ENCODE measurements at places on chromosomes 3 and 15.

DNA sequence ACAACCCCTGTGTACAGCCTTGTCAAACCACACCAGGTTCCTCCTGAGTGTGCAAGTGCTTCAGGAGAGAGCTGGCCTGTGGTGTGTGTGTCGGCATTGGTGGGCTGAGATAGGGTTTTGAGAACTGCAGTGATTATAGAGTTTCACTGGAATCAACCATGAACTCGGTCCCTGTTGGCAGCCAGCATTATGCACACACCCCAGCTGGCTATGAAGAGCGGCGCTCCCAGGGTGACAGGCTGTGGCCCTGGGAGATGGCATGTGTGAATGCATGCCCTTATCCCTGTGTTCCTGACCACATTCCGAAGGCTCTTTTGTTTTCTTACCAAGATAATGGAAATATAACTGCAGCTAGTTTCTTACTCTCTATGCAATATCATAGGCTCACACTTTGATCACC lies 101.8 kb downstream of the SNRK start:
- no peak for DNase-seq

DNA sequence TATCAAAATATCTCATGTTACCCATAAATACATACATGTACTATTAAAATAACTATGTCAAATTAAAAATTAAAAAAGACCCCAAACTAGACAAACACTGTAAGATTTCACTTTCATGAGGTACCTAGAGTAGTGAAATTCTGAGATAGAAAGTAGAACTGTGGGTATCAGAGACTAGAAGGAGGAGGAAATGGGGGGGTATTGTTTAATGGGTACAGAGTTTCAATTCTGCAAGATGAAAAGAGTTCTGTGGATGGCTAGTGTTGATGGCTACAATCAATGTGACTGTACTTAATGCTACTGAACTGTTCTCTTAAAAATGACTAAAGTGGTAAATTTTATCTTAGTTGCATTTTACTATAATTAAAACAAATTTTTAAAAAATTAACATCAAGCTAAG lies 36.6 kb downstream of the RFX7 start:
- DNase-seq: no peak

- no peak for DNase-seq
Observed at GRCh38 chr3:194093842-194094241, 42.1 kb upstream of the HES1 start.

- no peak for DNase-seq
Observed at GRCh38 chr3:196163666-196164493, 47.3 kb downstream of the ZDHHC19 start.

- DNase-seq: no peak
Observed at GRCh38 chr15:64836023-64836536, 5.6 kb upstream of the PLEKHO2 start.

DNA sequence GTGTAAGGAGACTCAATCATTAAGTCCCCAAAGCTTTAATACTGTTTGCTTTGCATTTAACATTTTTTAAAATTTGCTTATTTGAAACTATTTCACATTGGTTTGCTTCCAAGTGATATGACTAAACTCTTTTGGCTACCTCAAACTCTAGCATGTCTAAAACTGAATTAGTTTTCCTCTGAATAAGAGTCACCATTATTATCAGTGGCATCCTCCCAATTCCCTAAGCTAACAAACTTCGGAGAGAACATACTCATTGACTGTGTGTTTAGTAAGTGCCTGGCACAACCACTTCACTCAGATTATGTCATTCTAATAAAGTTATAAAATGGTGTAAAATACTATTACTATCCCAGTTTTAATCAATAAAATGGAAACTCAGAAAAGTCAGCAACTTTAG lies 21.9 kb downstream of the ATOSA start:
- DNase-seq: no peak

DNA sequence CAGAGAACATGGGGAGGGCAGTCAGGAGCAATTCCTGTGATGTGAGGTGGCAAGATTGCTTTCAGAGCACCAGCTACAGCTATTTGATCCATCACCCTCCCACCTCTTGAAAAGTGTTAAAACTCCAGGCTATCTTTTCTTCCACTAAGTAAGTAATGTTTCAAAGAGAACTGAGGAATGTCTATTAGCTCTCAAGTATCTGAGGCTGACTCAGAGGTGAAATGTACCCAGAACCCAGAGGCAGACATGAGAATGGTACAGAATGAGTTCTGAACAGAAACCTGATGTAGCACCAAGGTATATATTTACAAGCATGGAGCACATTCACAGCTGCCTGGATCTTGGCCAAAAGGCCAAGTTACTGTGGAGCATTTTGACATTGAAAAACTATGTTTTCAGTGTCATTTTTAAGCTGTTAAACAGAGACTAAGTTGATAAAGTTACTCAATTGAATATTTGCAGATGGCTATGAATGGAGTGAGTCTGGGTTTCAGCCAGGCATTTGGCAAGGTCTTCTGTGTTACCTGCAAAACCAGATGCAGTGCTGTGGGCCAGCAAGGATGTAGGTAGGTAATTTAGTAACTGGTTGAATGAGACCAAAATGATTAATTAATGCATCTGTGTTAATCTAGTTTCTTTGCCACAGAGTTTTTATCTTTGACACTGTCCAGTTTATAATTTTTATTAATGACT lies 227.7 kb upstream of the CD96 start:
- DNase-seq: no peak

DNA sequence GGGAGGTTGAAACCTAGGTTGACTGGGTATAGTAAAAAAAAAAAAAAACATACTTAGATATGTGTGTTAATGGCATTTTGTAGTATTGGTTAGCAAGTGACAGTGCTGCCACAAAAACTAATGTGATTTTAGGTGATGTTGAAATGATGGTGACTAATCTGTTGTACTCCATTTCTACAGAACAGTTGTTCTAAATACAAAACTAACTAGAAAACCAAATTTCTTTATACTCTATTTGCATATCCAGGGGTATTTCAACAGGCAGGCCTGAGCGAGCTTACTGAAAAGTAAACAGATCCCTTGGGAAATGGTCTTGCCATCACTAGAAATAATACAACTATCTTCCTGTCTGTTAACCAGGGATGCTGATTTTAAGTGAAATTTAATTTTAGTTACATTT lies 20.5 kb downstream of the TSC22D2 start:
- no peak for DNase-seq

DNA sequence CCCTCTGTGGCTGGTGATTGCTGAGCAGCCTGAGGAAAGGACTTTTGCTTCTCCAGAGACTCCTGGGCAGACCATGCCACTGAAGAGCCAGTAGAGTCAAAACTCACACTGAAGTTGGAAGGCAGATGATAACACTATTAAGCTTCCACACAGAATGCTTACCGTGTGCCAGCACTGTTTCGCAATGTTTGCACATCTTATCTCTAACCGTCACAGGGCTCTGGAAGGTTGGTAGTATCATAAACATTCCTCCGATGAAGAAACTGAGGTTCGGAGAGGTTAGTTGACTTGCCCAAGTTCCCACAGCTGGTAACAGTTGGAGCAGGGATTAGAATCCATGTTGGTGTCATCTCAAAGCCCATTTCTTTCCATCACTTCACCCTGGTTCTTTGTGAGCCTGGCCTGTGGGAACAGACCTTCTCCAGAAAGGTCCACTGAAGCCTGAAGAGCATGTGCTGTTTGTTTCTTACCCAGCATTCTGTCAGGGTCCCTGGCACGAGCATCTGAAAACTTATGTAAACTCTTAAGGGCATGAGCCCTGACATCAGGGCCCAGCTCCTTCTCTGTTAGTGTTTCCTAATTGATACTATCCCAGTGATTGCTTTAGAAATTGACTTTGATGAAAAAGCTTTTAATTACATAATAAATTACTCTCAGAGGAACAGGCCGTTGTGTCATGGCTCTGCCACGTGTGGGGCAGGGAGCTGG lies 77.0 kb upstream of the PRR23C start:
- DNase-seq: no peak

- no peak for DNase-seq
Observed at GRCh38 chr3:26964313-26964712, 341.7 kb downstream of the LRRC3B start.

DNA sequence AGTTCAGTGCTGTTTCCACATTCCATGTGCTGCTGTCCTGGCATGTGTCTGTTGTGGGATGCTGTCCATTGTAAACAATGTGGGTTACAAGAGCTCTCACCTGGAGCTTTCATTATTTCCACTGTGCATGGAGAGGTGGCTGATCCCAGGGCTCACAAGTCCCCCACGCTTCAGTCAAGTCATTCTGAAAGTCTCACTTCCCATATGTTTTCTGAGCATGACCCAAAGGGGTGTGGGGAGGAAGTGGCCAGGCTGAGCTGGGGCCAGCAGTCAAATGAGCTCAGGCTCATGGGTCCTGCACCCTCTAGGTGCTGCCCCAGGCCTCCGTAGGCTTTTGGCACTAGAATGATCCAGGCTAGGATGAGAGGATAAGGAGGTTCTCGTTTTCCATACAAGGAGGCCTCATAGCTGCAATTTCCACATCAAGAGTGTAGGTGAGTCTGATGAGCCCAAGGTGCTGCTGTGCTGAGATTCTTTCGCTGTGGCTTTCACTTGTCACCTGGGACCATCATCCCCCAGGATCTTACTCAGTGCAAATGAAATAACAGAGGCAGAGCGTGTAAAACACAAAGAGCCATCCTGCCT lies 22.0 kb downstream of the STARD5 start:
- no peak for DNase-seq

DNA sequence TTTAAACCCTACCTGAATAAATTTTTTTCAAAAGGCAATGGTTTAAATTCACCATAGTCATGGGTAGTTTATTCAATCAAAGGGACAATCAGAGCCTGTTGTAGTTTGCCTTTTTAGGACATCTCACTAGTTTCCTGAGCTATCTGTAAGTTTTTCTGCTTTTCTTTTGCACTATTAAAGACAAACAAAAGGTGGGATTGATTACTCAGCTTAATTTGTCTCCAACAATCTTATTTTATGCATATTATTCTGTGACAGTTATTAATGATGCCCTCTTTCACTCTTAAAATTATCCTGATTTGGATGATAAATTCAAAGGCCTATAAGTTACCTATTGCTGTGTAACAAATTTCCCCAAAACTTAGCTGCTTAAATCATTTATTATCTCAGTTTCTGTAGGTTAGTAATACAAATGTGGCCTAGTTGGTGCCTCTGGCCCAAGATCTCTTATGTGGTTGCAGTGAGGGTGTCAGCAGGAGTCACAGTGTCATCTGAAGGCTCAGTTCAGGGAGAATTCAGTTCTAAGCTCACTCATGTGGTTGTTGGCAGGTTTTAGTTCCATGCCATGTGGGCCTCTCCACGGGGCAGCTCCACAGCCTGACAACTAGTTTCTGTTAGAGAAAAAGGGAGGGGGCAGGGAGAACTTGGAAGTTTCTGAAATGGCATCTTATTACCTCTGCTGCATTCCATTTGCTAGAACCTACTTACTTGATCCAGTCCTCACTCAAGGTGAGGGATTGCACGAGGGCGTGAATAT lies 16.0 kb downstream of the ARMC8 start:
- DNase-seq: no peak

DNA sequence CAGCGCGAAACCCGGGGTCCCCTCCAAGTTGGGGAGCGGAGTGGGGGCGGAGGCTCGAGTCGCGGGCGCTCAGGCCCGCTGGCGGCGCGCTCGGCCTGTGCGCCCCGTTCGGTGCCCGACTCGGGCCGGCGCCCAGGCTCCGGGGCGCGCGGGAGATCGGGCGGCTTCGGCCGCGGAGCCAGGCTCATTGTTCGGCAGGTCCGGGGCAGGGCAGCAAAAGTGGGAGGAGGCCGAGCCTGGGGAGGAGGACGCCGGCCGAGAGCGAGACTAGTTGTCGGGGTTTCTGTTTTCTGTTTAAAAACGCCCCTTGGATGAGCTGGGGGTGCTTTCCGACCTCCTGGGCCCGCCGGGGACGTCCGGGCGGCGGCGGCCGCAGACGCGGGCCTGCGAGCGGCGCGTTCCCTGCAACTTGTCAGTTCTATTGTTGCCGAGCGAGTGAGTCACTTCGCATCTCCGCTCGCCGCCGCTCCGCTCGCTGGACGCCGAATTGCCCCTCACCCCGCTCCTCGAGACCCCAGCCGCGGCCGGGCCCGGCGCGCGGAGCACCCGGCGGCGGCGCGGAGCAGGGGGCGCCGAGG lies 676 bp downstream of the TCF12 start:
- DNase-seq: peak; percentile 57

DNA sequence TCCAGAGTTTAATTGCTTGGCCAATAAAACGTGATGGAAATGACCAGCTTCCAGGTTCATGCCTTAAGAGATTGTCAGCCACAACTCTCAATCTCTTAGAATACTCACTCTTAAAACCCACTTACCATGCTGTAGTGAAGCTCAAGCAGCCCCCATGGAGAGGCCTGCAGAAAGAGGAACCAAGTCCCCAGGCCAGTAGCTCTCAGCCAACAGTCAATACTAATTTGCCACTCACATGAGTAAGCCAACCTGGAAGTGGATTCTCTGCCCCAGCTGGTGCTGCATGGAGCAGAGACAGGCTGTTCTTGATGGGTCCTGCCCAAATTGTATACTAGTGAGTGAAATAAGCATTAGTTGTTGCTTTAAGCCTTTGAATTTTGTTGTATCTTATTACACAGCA lies 155.9 kb downstream of the OXSM start:
- DNase-seq: no peak

DNA sequence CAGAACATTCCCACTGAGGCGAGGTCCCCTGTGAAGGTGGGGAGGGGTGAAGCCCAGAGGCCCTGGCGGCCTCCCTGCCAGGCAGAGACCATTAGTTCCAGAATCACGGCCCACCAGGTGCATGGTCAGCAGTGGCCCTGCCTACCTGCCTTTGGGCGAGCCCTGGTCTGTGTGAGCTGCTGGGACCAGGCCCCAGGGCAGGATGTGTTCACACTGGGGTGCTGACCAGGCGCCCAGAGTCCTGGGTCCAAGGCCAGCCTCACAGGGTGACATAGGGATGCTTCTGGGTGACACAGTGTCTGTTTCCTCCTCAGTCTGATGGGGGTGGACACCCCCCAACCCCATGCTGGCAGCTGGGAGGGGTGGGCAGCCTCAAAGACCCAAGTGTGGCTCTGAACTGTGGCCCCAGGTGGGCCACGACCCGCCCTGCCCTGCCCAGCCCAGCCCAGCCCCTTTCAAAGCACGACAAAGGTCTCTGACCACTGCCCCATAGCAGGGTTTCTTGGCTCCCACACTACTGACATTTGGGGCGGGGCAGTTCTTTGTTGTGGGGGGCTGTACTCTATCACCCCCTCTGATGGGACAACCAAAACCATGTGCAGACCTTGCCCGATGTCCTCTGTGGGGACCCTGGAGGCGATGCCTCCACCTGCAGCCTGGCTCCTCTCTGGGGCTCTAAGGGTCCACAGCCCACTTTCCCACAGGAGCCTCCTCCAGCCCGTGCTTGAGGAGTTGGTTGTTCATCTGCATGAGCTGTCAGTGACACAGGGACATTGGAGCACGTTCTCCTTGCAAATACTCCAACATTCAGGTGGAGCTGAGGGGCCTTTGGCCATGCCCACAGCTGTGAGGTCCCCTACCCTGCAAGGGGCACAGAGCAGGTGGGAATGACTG lies 44.8 kb upstream of the SLC41A3 start:
- no peak for DNase-seq

GRCh38 chr3:94024385-94024784 lies 4.0 kb downstream of the STX19 start:
- no peak for DNase-seq

DNA sequence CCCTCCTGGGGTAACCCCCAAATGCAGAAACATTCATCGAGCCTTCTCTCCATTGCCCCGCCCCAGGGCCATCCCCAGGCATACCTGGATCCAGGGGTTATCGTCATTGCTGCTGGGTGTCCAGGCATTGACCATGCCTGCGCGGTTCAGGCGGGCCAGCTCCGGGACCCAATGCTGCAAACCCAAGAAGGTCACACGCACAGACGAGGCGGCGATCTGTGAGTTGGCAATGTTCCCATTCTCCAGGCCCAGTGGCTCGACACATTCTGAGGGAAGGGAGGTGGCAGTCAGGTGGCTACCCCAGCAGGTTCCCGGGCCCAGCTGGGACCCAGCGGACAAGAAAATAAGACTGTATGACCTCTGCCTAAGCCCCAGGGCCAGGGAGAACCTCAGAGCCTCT lies 6.1 kb downstream of the MFGE8 start:
- DNase-seq: no peak

Measured in CD4-positive, alpha-beta T cell treated with Interleukin-15 for 4 hours (primary cell).